ENCODE measurements at places on chromosomes 6 and 20.

DNA sequence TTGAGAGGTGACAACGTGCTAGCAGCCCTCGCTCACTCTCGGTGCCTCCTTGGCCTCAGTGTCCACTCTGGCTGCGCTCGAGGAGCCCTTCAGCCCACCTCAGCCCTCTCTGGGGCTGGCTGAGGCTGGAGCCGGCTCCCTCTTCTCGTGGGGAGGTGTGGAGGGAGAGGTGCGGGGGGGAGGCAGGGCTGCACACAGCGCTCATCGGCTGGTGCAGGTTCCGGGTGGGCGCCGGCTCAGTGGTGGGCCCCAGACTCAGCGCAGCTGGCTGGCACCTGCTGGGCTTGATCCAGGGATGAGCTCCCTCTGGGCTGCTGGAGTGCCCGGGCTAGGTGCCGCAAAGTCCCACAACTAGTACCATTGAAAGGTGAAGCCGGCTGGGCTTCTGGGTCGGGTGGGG is 957.8 kb upstream of the GJE1 start:
- DNase-seq: no peak

DNA sequence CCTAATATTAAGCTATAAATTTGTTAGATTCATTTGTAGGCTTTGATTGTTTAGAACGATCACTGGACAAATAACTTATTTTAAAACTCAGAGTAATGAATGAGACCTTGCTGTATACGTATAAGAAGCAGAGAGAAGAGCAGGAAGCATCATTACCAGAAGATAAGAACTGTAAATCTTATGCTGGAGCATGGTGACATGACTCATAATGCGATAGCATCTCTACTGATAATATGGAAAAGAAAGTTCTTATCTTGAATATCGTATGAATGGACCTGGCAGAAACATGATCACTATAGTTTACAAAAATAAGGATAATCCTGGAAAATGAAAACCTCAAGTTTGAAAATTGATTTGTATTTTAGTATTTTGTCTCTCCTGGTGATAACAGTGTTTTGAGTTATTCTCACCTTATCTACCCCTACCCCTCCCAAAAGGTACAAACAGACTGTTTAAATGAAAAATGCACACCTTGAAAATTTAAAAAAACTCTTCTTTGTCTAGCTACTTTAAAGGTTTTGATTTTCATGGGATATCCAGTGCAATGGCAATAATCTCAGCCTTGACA is 2.0 kb upstream of the ZSCAN26 start:
- no peak for DNase-seq

GRCh38 chr6:140500849-140501248 is 1126.4 kb upstream of the CITED2 start:
- no peak for DNase-seq

- no peak for DNase-seq
Observed at GRCh38 chr6:104959026-104959858, 2.3 kb downstream of the LIN28B start.

DNA sequence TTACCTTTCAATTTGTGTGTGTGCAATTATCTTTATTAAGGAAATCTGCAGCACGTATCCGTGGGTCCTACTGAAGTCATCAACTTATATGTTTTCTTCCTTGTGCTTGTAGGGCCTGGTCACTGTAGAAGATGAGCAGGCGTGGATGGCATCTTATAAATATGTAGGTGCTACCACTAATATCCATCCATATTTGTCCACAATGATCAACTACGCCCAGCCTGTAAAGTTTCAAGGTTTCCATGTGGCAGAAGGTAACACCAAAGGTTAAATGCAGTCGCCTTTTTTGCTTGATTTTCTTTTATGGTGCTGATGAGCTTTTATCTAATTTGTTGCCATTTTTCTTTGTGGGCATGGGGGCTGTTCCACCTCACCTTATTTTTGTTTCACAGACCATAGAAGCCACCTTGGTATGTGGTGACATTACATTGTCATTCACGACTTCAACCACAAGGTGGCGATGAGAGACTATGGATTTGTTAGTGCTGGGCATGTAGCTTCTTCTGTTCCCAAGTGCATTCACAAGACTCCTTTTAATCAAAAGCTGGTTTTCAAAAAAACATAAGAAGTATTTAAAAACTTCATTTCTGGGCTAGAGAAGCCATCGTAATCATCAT is 106.5 kb upstream of the LAMP5 start:
- no peak for DNase-seq

DNA sequence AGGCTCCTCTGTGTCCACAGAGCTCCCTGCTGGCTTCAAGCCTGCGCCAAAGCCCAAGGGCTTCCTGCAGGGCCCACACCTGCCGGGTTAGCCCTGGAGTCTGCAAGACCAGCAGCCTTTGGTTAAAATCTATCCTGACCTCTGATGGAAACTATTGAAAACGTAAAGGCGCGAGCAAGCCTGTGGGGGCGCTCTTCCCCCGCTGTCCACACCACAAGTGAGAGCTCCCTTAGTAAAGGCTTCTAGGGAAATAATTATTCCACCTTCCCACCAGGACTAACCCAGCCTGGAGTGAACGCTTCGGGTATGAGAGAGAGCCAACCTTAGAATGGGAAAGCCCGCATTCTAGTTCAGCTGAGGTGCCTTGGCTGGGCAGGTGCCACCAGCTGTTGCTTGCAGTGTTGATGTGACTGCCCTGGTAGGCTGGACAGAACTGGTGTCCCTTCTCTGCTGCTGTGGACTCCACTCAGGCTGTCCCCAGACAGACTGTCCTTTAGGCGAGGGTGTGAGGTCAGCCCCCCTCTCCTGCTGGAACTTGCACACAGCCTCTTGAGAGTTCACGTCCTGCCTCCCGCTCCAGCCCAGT is 68.7 kb downstream of the SYTL3 start:
- DNase-seq: no peak

GRCh38 chr6:30613251-30614043 is 3.6 kb downstream of the PPP1R10 start:
- DNase-seq: no peak

DNA sequence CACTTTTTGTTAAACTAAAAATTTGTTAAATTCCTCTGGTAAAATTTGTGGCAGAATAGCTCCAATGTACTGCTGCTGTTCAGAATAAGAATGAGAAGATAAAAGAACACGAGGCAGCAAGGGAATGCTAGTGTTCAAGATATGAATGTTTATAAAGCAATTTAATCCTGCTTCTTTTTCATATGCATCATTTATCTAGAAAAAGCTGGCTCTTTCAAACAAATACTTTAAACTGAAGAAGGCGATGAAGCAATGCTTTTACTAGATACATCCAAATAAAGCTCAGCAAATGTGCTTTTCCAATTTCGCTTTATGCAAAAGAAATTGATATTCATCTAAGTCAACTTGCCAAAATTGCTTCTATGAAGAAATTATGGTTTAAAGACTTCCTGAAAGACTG is 66.5 kb downstream of the COL9A1 start:
- no peak for DNase-seq

GRCh38 chr6:18154507-18155149 is at the start of gene TPMT:
TSS of gene TPMT (minus strand) at chr6:18155077. CDS start at chr6:18149127, 5,950 bp downstream.
- no peak for DNase-seq

DNA sequence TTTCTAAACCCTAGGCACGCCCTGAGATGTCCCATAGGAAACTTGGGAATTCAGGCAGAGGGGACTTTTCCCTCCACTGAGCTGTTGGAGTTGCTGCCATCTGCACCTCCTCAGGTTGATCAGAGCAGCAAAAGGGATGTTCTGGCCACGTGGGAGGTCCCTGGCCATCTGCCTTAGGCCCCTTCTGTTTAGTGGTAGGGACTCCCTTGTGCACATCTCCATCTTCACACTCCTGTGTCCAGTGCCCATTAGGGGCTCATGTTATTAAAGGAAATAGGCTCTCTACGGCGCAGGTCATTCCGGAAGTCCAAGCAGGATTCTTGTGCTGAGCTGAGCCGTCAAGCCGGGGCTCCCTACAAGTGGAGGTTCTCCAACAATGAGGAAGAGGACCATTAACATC is 237.8 kb upstream of the RIN2 start:
- no peak for DNase-seq

- DNase-seq: no peak
Observed at GRCh38 chr6:102381203-102381602, 987.7 kb downstream of the GRIK2 start.

DNA sequence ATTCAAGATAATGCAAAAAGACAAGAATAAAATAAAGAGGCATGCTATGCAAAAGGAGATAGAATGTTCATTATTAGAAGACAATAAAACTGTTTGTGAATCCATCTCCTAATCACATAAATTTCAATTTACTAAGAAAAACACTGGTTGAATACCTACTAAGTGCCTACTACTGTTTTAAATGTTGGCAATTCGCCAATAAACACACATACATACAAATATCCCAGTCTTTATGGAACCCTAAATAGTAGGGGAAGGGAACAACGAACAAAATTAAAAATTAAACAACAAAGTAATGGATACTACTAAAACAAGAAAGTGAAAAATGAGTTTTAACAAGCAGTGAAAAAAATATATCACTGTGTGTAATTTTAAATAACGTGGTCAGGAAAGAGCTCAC is 158.5 kb downstream of the TBC1D32 start:
- DNase-seq: no peak

GRCh38 chr20:26209171-26209941 is 512.7 kb upstream of the ZNF337 start:
- DNase-seq: peak; percentile 0

GRCh38 chr6:45956663-45957062 is 59.0 kb downstream of the CLIC5 start:
- DNase-seq: no peak

GRCh38 chr6:43910638-43911353 is 140.8 kb downstream of the VEGFA start:
- DNase-seq: no peak

DNA sequence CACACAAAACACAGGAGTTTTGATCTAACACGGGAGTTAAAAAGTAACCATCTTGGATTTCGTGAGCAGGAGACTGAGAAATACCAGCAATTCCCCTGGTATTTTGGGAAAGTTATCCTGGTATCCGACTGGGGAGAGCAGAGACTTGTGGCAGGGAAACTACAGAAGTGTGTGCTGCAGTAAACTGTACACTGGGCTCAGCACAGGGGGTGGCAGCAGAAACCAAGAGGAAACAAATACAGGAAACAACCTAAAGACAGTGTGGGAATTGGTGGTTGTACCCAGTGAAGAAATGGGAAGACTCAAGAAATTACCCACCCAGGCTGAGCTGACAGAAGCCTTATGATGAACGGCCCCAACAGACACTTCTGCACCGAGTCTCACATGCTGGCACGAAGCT is 109.8 kb downstream of the CHD6 start:
- no peak for DNase-seq

DNA sequence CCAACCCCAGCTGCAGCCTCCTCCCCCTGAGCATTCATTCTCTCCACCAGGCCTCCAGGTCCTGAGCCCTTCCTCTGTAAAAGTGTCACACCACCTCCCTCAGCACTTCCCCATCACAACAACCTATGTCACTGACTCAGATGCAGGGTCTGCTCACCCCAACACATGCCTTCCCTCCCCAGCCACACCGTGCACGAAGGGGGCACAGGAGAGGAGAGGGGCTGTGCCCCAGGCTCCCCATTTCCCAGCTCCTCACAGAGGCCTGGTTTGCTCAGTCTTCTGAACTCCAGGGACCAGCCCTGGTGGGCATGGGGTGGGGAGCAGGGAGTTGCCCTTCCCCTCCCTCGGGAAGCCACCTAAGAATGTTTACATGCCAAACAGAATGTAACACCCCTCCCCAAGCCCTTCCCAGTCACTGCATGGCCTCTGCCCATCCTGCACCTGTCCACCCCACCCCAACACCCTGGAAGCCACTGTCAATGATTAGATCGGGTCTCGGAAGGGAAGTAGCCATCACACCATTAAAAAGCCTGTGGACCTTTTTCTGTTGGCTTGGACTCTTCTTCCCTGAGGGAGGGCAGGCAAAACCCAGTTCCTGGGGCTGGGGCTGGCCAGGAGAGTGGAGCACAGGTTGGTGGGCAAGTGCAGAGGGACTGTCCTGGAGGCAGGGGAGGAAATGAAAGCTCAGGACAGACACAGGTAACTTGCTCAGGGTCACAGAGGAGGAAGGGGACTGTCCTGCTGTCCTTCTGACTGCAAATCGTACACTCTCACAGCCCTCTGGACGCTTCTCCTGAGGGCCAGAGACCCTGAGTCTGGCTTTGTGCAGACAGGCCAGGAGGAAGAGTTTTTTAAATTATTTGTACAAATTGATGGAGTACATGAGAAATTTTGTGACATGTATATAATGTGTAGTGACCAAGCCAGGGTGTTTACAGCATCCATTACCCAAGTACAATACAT is 10.1 kb upstream of the SLC22A7 start:
- DNase-seq: no peak

GRCh38 chr6:152295346-152295745 is 341.8 kb downstream of the SYNE1 start:
- DNase-seq: no peak

DNA sequence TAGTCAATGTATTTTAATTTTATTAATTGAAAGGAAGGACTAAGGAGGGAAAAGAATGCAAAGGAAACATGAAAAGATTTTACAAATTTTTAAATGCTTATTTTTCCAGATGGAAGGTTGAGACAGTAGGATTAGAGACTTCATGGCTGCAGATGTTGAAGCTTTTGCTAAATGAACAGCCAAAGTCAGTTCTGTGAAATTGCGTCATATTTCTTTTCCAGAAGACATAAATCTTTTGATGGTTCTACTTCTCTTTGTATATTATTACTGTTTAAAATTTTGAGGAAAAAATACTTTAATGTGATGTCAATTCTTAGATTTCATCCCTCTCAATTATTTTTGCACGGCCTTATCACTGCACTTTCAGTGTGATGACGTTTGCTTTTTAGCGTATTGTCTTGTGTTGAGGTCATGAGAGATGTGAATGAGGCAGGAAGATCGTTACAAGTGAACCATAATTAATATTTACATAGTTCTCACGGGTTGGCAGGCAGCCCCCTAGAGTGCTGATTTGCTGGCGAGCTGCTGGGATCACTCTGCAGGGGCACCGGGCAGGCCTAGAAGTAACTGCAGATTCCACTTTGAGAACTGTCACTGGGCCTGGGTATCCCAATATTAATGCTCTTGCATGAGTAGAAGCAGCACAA is 158.1 kb downstream of the TBXT start:
- no peak for DNase-seq

DNA sequence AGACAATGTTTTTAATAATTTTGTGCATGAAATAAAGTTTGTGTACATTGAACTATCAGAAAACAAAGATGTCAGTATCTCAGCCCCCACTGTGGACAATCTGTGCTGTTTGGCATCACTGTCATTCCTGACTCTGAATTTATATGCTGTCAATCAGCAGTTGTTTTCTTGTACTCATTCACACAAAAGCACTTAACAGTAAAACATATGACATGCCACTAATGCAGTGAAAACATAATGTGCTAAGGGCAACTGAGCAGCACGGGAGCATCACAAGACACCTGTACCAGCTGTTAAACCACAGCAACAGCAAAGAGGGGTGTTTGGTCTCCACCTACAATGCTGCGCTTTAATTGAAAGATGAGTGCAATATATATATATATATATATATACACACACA is 647.8 kb upstream of the SLC35B3 start:
- no peak for DNase-seq
